CD14-positive monocyte (primary cell): ENCODE measurements at places on chromosomes 11 and 22. TPM values are rescaled to one million over a fixed set of nuclear protein-coding genes. Genes with fewer than 3 reads are reported as not detected.

GRCh38 chr11:77728203-77728786 is 90.7 kb upstream of the CLNS1A start:
- DNase-seq: no peak

DNA sequence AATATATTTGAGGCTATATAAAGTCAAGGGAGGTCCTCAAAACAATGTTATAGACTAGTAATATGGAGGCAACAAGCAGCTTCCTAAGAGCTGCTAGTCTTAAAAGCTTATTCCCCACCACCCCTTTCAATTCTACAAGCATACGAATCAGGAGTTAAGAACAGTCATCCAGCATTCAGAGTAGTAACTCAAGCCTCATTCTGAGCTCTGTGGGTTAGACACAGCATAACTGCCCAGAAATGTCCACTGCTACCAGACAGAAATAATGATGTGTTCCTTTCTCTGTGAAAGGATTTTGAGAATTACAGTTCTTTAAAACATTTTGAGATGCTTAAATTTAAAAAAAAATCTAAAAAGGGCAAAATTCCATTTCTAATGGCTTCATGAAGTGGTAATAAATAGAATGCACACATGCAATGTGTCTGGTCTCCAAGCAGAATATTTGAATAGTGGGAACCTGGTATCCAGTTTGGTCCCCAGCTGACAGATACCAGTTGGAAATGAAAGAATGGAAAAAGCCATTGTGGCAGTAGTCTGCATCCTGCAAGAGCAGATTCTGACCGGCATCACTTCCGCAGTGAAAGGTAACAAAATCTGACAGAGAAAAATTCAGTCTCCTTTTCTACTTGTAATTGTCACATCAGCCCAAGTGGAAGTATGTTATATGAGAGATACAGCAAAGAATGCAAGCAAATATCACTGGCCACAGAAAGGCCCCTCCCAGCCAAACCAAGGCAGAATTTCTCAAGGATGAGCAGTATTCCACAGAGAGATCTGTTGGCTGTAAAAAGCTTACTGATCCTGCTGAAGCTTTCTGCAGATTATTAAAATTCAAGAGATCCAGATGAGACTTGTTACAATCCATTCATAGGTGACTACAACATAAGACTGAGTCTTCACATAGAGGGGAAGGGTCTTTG is 310.8 kb upstream of the PITPNB start:
- no peak for DNase-seq

GRCh38 chr22:20271114-20271994 is 3.2 kb upstream of the RTN4R start:
- no peak for DNase-seq

OR8D4 gene
- not detected in 2 replicates for polyA plus RNA-seq

- DNase-seq: no peak
These were observed 171.4 kb upstream of the CTSC start for GRCh38 chr11:88508759-88509581.

DNA sequence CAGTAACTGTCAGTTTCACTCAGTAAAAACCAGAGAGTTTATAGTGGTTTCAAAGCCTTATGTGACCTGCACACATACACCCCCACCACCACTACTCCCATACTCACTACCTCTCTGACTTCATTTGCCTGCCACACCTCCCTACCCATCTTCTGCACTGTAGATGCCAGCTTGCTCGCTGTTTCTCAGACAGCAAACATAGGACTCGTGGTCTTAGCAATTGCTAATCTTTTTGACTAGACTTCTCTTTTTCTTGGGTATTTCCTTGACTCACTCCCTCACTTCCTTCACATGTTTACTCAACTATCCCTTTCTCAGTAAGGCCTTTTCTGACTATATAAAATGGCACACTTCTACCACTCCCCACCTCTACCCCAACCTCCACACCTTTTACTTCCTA is 27.8 kb downstream of the CEP295 start:
- peak; percentile 20 for DNase-seq

CYB5R2 gene
- polyA plus RNA-seq: 0.52 TPM

APOA4 gene
- not detected for polyA plus RNA-seq

DNA sequence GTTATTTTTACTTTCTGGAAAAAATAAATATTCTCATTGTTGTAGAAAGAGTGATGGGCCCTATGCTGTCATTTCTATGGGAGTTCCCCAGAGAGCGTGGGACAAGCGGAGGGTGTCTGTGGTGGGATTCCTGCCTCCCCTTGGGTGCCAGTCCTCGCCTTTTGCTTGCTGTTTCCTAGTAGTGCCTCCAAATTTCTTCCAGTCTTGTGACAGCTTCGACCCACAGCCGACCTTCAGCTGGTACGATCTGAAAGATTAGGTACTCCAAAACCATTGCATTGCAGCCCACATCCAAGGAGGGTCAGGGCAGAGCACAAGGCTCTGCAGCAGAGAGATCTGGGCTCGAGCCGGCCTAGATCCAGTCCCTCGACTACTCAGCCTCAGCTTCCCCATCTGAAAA is 58.9 kb upstream of the EMID1 start:
- DNase-seq: no peak

DNA sequence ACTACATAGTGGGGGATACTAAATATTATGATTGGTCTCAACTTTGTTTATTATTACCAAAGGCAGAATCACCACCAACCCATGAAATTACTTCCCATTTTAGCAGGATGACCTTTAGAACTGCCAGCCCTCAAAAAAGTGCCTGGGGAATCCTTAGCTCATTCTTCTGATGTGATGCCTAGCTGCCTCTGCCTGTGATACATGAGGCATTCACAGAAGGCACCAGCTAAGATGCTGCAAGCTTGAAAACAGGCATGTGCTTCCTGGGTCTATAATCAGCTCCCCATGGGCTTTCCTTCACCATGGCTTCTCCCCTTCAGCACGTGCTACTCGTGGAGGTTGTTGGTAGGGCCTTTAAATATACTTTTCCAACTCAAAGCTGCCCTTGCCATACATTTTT is 50.4 kb upstream of the ARHGAP20 start:
- no peak for DNase-seq

GRCh38 chr11:64384981-64385944 is 26.3 kb downstream of the RPS6KA4 start:
- peak; percentile 86 for DNase-seq

SMIM35 gene
- polyA plus RNA-seq: 0.22 and 0.29 TPM in 2 replicates

DNA sequence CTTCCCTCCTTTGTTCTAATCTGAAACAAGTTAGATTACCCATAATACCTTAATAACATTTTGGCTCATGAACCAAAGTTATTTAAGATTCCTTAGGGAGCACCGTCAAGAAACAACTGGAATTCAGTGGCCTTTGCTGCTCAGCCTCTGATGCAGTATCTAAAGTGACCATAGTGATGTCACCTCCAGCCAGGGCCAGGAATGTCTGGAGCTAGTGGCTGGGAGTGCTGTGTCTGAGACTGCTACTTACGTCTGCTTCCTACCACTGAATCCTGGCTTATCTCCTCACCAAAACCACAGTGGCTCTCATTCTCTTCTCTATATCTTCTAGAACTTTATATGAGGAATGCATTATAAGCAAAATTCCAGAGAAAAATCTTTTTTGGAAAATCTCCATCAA is 658.0 kb downstream of the DLG2 start:
- DNase-seq: no peak

KCNA4 gene
- not detected for polyA plus RNA-seq

DNA sequence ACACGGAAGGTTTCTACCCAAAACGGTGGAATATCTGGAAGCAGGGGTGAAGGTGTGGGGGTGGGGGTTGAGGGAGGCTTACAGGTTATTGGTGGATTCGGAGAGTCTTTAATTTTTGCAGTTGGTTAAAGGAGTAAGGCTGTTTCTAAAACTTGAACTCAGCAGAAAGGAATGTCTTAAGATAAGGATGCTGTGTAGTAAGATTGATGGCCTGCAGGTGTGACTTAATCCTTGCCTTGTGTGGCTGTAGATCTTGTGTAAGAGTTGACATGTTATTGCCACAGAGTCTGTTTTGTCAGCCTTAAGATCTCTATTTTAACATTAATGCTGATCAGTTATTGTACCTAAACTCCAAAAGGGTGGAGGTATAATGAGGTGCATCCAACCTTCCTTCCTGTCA is 16.4 kb upstream of the OR6M1 start:
- no peak for DNase-seq

DNA sequence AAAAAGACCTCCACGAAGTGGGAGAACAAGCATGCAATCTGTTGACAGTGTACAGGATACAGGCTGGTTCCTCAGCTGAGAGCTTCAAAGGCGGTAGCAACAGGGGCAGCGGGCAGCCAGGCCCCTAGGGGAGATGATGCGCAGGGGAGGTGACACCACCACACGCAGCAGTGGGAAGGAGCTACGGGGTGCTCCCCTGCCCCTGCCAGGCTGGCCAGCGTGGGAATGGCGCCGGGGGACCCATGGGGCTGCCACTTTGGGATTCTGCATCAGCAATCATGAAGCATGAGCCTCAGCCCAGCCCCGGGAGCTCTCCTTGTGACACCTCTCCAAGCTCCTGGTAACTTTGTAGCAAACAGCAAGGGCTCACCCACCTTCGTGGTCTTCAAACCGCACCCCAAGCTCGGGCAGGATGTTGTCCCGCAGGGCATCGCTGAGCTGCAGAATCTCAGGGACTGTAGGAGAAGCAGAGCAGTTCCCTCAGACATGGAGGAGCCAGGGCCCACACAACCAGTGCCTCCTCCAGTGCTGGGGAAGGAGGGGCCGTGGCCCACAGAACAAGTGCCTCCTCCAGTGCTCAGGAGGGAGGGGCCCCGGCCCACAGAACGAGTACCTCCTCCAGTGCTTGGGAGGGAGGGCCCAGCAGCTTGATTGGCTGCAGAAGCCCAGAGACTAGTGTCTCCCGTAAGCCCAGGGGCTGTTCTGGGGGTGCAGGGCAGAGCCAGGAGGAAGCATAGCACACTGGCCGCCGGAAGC is 14.6 kb upstream of the NAP1L4 start:
- no peak for DNase-seq

DNA sequence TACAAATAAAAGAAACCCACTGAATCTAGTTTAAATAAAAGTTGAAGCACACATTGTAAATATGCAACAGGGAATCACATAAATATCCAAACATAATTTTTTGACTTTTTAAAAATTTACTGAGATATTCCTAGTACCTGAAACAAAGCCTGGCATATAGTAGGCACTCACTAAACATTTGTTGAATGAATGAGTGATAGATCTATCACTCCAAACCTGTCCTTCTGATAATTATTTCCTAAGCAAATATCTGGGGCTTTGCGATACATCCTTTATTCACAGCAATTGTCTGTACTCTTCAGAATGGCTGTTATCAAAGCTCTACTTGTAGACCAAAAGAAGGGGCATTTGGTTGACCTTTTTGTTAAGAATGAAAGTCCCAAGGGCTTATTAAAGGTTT is 2.6 kb upstream of the PSMA1 start:
- no peak for DNase-seq

DNA sequence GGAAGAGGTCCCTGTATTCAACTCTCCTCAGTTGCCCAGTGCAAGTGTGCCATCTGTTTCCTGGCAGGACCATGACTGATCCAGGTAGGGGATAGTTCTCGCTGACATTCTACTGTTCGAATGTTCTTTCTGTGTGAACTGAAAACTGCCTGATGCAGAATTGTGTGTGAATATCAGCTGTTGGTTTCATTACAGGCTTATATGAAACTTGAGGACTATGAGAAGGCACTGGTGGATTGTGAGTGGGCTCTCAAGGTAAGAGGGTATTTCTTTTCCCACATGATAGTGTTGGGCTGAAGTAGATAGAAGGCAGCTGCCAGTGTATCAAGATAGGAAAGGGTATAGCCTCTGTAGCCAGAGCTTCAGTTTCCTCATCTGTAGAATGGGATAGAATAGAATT is 15.3 kb downstream of the TTC12 start:
- no peak for DNase-seq

- peak; percentile 66 for DNase-seq
These were observed 1.4 kb downstream of the RIN1 start for GRCh38 chr11:66334605-66335442.

- no peak for DNase-seq
These were observed 6.0 kb downstream of the TUBA8 start for GRCh38 chr22:18116634-18117033.

DNA sequence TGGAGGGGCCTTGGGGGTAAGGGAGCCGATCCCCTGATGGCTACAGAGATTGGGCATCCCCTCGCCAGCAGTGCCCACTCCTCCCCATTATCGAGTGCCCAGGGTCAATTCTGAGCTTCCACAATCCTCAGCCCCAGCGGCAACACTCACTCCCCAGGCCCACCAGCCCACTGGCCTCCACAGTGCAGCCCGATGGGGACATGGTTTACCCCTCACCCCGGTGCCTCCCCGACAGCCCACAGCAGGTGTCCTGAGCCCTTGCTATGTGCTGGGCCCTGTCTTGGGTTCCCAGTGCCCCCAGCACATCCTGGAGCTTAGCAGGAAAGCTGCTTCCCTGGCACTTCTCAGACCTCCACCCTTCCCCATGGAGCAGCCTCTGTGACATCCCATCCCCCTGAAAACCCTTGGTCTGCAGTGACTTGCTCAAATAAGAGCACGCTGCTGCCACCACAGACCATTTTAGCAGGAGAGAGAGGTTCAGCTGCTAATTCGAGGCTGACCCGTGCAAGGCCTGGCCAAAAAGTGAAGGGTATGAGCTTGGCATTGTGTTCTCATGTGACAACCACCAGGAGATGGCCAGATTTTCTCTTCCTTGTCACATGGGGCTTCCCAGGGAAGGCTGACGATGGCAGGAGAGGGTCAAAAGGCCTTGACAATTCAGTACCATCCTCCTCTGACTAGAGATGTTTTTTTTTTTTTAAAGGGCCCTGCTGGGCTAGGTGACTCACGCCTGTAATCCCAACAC is 23.6 kb downstream of the KCNJ4 start:
- DNase-seq: no peak

TREH gene
- polyA plus RNA-seq: not detected

ACTN3 gene
- polyA plus RNA-seq: not detected

RSF1 gene
- polyA plus RNA-seq: 3.6 and 9.2 TPM in 2 replicates

DNA sequence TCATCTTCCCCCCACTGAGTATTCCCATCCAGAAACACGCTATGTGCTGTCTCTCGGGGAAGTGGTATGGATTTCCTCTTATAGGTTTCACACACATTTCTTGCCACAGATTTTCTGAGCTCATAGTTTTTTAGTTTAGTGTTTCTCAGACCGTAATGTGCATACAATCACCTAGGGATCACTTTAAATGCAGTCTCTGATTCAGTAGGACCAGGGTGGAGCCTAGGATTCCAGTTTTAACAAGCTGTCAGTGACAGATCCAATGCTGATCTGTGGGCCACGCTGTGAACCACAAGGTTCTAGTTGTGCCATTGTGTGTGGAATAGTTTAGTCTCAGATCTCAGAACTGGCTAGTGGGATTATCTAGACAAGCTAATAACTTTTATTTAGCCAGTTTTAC is 23.7 kb upstream of the CXCR5 start:
- no peak for DNase-seq

GRCh38 chr11:114025329-114025907 is 34.1 kb upstream of the ZBTB16 start:
- no peak for DNase-seq

APOA5 gene
- not detected for polyA plus RNA-seq

LBHD1 gene
- 1.9 TPM for polyA plus RNA-seq

- DNase-seq: no peak
These were observed 9.8 kb upstream of the APOL6 start for GRCh38 chr22:35638410-35638809.
